A549 treated with CpdA at 1 μM for 4 hours (cell line): ENCODE measurements at places on chromosomes 4 and X. TPM values are rescaled to one million over a fixed set of nuclear protein-coding genes. Genes with fewer than 3 reads are reported as not detected.

C1QTNF7 gene
- total RNA-seq, result not detected in 5 replicates

VSIG4 gene
- not detected in 5 replicates for total RNA-seq

NMU gene
- 0.46 to 0.98 TPM (median 0.73 TPM) in 5 replicates for total RNA-seq

TMEM187 gene
- total RNA-seq, result 3.4 to 8.9 TPM (median 5.1 TPM) in 5 replicates

SPANXB1 gene
- 2.7 to 4.0 TPM (median 3.2 TPM) in 5 replicates for total RNA-seq

YY2 gene
- 1.5 to 3.0 TPM (median 2.6 TPM) in 5 replicates for total RNA-seq

C4orf51 gene
- total RNA-seq, result not detected in 5 replicates

SPP1 gene
- 161 to 207 TPM (median 181 TPM) in 5 replicates for total RNA-seq

ETDA gene
- not detected in 5 replicates for total RNA-seq

GPAT3 gene
- 44.0 to 49.0 TPM (median 47.2 TPM) in 5 replicates for total RNA-seq

PPP2R2C gene
- 33.0 to 40.4 TPM (median 38.6 TPM) in 5 replicates for total RNA-seq

KIAA0232 gene
- 5.3 to 9.6 TPM (median 8.2 TPM) in 5 replicates for total RNA-seq

ZNF711 gene
- total RNA-seq, result 0.77 to 1.1 TPM (median 0.96 TPM) in 5 replicates

GASK1B gene
- total RNA-seq, result 0.27 to 0.52 TPM (median 0.44 TPM) in 5 replicates

DMRTC1 gene
- 0.09 TPM in 1 of 5 replicates, not detected in the others for total RNA-seq

PAGE5 gene
- not detected in 5 replicates for total RNA-seq

LDB2 gene
- total RNA-seq, result not detected in 5 replicates

DUSP21 gene
- total RNA-seq, result not detected in 5 replicates

GPR50 gene
- total RNA-seq, result 0.11 to 0.22 TPM (median 0.18 TPM) in 4 of 5 replicates, not detected in the other

SOWAHB gene
- total RNA-seq, result 0.06 TPM in 1 of 5 replicates, not detected in the others

HTR2C gene
- total RNA-seq, result not detected in 5 replicates

PNMA6A gene
- 3.1 to 5.0 TPM (median 4.8 TPM) in 5 replicates for total RNA-seq

CXCL10 gene
- 0.07 to 0.27 TPM (median 0.12 TPM) in 3 of 5 replicates, not detected in the others for total RNA-seq

DOCK11 gene
- total RNA-seq, result 5.0 to 6.8 TPM (median 6.5 TPM) in 5 replicates

BEX2 gene
- total RNA-seq, result 9.0 to 13.4 TPM (median 10.2 TPM) in 5 replicates

HS3ST1 gene
- total RNA-seq, result 0.12 to 1.1 TPM (median 0.16 TPM) in 5 replicates

EMCN gene
- total RNA-seq, result not detected in 5 replicates

GPC4 gene
- total RNA-seq, result 0.02 to 0.03 TPM (median 0.02 TPM) in 3 of 5 replicates, not detected in the others

SLC25A6 gene
- total RNA-seq, result 416 to 485 TPM (median 446 TPM) in 5 replicates

CXCL3 gene
- total RNA-seq, result 5.1 to 7.5 TPM (median 6.5 TPM) in 5 replicates

PABPC5 gene
- 0.03 TPM in 1 of 5 replicates, not detected in the others for total RNA-seq

NKX3-2 gene
- 0.14 to 0.24 TPM (median 0.17 TPM) in 5 replicates for total RNA-seq

DAPP1 gene
- not detected in 5 replicates for total RNA-seq

PWWP3B gene
- total RNA-seq, result not detected in 5 replicates

GAGE10 gene
- total RNA-seq, result not detected in 5 replicates

RASL11B gene
- 0.08 to 0.15 TPM (median 0.14 TPM) in 3 of 5 replicates, not detected in the others for total RNA-seq

FGF13 gene
- not detected in 5 replicates for total RNA-seq

PPEF1 gene
- total RNA-seq, result 0.88 to 1.7 TPM (median 1.3 TPM) in 5 replicates

TACR3 gene
- total RNA-seq, result not detected in 5 replicates

AMER1 gene
- total RNA-seq, result 2.0 to 2.8 TPM (median 2.5 TPM) in 5 replicates

MAB21L2 gene
- total RNA-seq, result not detected in 5 replicates

MED14 gene
- total RNA-seq, result 22.4 to 24.9 TPM (median 23.0 TPM) in 5 replicates

LETM1 gene
- total RNA-seq, result 25.4 to 31.2 TPM (median 29.1 TPM) in 5 replicates

STS gene
- total RNA-seq, result 2.0 to 2.5 TPM (median 2.3 TPM) in 5 replicates

CXCL6 gene
- total RNA-seq, result not detected in 5 replicates

NLRP2B gene
- not detected in 5 replicates for total RNA-seq

SYNPO2 gene
- 1.1 to 1.8 TPM (median 1.5 TPM) in 5 replicates for total RNA-seq

MAGEA2B gene
- total RNA-seq, result not detected in 5 replicates

LUZP4 gene
- total RNA-seq, result not detected in 5 replicates

FAM236B gene
- not detected in 5 replicates for total RNA-seq

ZNF330 gene
- total RNA-seq, result 25.6 to 31.3 TPM (median 26.5 TPM) in 5 replicates

PSAPL1 gene
- 0.07 to 0.10 TPM (median 0.09 TPM) in 5 replicates for total RNA-seq

FGFBP2 gene
- total RNA-seq, result not detected in 5 replicates

GLRB gene
- 0.78 to 1.1 TPM (median 0.91 TPM) in 5 replicates for total RNA-seq

ATP10D gene
- 2.7 to 4.8 TPM (median 3.3 TPM) in 5 replicates for total RNA-seq

CDS1 gene
- total RNA-seq, result 0.56 to 0.85 TPM (median 0.80 TPM) in 5 replicates

CYLC1 gene
- not detected in 5 replicates for total RNA-seq
